ENCODE measurements at places on chromosomes 16 and 17.

DNA sequence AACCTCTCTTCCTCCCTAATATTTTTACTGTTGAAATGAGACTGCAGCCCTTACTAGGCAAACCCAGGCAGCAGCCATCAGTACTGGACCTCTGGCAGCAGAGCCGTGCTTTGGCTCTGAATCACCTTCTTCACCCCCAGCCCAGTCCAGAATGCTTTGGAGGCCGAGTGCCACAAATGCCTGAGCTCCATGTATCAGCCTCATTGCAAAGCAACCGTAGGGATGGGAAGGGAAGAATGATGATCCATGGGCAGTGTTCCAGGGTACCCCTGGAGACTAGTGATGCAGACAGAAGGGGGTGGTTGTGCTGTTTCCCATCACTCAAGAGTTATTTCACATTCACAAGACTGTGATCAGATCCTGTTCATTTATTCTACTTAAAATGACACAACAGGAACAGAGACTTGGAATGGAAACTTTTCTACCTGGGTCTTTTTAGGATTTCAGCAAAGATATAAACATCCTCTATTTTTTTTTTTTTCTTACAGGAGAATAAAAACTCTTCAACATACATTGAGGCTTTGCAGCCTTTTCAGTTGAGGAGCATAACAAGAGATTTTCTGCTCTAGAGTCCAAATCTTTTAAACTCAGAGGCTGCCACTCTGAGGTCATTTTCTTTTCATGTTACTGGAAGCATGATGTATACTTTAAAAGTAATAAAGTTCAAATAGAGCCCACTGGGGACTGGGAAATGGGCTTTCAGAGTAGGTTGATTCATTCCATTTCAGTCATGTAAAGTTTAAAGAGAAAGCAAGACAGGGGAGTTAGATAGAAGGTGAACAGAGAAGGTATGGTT, 138.3 kb downstream of the KCNJ2 start:
- peak; percentile 22 for DNase-seq

- DNase-seq = no peak
Observed at GRCh38 chr17:55624772-55625433, 97.8 kb downstream of the TMEM100 start.

DNA sequence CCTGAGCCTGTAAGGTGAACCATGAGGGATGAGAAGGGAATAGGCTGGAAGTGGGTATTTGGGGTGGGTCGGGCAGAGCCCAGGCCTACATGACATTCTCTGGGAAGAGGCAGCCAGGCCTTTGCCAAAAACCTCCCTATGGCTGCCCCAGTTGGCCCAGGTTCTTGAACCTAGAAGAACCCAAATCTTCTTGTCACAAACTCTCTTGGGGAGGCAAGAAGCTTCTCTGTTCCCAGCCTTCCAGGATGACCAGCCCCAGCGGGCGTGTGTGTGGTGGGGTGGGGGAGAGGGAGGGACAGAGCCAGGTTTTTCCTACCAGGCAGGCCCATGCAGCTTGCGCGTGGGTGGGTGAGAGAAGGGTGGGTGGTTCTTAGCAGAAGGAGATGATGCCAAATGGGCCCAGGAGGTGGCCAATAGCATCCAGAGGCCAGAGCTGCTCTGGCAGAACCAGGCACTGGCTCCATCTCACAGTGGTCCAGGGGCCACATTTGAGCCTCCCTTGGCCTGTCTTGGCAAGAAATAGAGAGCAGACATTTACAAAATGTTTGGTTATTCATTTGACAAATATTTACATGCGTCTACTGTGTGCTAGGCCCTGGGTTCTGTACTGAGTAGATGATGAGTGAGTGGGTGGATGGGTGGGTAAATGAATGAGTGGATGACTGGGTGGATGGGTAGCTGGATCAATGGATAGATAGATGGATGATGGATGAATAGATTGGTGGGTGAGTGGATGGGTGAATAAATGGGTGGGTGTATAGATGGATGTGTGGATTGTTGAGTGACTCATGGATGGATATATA, 44.3 kb upstream of the PLCG2 start:
- DNase-seq = no peak

- no peak for DNase-seq
Observed at GRCh38 chr17:63514477-63514876, 8.7 kb upstream of the KCNH6 start.

DNA sequence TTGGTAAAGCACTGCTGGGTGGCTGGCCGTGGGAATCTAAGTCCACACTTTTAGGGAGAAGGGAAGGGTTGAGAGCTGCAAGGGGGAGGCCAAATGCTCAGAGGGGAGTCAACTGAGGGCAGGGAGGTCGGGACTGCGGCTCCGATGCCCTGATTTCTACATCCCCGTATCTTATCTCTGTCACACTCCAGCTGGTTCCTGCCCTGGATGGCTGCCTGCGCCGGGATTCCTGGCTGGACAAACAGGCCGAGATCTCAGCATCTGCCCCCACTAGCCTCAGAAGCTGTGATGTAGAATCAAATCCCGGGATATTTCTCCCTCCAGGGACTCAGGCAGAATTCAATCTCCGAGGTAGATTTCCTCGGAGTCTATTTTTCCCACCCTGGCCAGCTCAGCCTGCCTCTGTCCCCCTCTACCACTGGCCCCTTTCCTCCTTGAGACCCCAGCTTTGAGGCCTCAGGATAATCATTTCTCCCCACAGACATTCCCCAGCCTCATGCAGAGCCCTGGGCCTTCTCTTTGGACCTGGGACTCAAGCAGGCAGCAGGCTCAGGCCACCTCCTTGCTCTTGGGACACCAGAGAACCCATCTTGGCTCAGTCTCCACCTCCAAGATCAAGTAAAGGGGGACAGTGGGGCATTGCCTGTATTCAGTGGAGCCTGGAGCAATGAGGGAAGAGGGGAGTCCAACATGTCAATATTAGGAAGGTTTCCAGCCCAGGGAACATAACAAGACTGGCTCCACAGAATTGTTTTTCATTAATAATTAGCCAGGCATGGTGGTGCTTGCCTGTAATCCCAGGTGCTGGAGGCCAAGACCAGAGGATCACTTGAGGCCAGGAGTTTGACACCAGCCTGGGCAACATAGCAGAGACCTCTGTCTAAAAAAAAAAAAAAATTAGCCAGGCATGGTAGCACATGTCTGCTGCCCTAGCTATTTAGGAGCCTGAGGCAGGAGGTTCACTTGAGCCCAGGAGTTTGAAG, 1.8 kb downstream of the SHBG start:
- DNase-seq = no peak

- DNase-seq = no peak
Observed at GRCh38 chr16:72126429-72126765, 32.8 kb downstream of the DHX38 start.

DNA sequence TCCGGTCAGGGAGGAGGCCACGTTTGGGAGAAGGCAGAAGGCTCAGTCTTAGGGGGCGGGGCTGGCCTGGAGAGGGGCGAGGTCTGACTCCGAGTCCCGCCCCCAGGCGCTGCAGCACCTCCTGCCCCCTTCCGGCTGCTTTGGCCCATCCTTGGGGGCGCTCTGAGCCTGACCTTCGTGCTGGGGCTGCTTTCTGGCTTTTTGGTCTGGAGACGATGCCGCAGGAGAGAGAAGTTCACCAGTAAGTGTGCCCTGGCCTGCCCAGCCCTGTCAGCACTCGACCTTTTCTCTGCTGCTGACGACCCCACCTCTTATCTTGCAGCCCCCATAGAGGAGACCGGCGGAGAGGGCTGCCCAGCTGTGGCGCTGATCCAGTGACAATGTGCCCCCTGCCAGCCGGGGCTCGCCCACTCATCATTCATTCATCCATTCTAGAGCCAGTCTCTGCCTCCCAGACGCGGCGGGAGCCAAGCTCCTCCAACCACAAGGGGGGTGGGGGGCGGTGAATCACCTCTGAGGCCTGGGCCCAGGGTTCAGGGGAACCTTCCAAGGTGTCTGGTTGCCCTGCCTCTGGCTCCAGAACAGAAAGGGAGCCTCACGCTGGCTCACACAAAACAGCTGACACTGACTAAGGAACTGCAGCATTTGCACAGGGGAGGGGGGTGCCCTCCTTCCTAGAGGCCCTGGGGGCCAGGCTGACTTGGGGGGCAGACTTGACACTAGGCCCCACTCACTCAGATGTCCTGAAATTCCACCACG, 1.5 kb downstream of the TNFRSF12A start:
- peak; percentile 96 for DNase-seq

DNA sequence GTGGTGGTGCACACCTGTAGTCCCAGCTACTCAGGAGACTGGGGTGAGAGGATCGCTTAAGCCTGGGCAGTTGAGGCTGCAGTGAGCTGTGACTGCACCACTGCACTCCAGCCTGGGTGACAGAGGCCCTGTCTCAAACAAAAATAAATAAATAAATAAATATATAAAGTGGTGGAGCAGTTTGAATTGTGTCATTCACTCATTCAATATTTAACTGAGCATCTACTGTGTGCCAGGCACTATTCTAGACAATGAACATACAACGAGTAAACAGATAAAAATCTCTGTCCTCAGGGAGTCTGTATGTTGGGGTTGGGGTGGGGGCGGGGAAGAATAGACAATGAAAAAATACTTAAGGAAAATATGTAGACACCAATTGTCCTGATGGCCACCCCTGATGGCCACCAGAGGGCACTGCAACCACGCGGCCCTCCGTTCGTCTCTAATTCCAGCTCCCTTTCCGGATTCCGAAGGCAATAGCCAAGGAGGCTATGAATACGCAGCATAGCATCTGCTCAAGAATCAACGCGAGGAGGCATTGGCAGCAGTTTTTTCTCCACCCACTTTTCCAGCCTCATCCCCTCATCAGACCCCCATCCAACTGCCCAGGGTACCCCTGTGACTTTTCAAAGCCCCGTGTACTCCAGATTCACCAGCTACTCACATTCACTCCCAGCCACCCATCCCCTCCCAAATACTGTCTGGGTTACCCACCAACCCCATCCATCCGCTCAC, 21.4 kb downstream of the QPRT start:
- DNase-seq = peak; percentile 80

- DNase-seq = no peak
Observed at GRCh38 chr16:71792176-71792575, 16.5 kb downstream of the AP1G1 start.

DNA sequence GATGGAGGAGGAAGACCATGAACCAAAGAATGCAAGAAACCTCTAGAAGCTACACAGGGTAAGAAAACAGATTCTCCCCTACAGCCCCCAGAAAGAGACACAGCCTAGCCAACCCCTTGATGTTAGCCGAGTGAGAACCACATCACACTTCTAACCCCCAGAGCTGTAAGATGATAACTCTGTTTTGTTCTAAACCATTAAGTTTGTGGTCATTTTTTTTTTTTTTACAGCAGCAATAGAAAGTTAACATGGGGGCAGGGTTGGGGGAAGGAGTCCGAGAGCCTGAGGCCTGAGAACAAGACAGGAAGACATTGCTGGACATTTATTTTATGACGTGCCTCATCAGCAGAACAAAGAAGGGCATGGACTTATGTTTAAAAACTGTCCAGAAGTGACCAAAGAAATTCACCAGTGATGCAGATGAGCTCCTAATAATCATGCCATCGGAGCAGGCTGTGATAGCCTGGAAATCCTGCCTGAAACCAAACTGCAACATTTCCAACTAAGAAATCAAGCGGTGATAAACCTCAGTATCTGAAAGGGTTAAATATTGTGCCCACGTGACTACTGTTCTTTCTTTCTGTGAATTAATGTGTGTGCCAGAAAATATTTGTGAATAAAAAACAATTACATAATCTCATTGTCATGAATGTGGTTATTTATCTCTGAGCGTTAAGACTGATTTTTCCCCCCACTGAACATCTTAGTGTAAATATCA, 1.1 kb downstream of the ABCA9 start:
- no peak for DNase-seq

DNA sequence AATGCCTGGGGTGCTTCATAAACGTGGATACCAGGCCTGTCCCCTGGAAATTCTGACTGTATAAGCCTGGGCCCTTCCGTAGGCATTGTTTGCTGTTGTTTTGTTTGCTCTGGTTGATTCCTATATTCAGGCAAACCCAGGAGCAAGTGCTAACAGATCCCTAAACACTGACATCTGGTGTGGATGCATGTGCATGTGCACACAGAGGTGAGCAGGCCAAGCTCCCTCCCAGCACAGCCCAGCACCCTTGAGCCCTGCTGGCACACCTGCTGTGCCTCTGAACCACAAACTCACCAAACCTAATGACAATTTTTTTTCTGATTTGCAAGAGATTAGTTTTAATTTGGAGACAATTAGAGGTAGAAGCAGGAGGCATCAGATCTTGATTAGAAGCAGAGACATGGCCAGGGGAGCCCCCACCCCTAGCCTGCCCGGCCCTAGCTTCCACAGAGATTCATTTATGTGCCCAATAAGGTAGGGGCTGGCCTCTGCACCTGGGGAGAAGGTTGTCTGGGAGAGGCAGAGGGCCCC, 40.4 kb downstream of the TMEM132E start:
- DNase-seq = no peak

- no peak for DNase-seq
Observed at GRCh38 chr17:58870747-58871146, 115.1 kb downstream of the PPM1E start.

GRCh38 chr16:8887952-8888560, 5.9 kb downstream of the LITAFD start:
- no peak for DNase-seq

DNA sequence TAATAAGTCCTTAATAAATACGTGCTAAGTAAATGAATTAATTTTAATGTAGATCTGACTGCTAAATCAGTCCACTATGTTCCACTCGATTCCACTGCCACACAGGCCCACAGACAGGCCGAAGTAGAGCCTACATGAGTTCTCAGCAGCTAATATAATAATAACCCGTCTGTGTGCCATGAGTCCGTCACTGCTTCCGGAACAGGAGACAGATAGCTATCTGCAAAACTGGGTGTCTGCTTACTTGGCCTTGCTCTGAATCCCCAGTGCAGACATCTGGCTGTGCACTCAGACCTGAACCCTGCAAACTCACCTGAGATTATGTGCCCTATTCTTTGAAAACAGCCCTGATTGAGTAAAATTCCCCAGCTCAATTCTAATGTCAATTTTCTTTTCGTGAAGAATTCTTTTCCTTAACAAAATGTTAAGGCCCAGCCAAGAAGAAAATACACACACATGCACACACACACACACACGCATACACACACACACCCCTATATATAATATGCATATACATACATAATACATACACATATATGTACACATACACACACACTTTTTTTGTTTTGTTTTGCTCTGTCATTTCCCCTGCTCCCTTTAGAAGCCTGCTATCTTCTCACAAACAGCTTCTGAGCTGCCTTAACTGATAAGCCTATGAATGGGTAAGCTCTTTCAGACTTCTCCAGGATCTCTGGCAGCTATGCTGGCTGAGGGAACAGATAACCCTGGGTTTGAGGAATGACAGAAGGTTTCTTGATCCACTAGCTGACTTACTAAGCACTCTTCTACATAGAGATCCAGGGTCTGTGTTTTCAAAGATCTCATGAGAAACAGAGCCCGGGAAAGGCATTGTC, 39.8 kb upstream of the TOM1L1 start:
- no peak for DNase-seq

All from fibroblast of lung (primary cell).